ENCODE measurements at places on chromosomes 2 and 18.

DNA sequence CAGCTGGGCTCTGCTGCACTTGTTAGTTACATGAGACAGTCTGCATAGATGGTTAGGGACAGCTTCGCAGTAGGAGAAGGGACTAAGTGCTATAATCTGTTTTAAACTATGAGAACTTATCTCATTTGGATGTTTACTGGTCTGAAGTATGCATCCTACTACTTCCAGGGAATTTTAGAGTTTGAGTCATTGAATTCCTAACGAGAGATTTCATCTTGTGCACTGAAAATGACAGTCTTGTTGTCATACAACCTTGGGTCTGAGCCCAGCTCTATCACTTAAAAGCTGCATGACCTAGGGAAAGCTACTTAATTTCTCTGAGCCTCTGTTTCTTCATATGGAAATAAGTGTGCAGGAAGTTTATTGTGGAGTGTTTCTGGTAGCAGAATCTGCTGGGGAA lies 78.4 kb downstream of the TRIM43 start:
- peak; percentile 18 for DNase-seq

DNA sequence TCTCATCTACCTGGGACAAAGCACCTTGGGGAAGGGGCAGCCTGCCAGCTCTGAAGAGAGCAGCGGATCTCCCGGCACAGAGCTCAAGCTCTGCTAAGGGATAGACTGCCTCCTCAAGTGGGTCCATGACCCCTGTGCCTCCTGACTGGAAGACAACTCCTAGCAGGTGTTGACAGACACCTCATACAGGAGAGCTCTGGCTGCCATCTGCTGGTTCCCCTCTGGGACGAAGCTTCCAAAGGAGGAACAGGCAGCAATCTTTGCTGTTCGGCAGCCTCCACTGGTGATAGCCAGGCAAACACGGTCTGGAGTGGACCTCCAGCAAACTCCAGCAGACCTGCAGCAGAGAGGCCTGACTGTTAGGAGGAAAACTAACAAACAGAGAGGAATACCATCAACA lies 549.9 kb upstream of the LRATD1 start:
- DNase-seq = no peak

- peak; percentile 12 for DNase-seq
Measured at GRCh38 chr2:8487461-8487932, 194.4 kb upstream of the ID2 start.

DNA sequence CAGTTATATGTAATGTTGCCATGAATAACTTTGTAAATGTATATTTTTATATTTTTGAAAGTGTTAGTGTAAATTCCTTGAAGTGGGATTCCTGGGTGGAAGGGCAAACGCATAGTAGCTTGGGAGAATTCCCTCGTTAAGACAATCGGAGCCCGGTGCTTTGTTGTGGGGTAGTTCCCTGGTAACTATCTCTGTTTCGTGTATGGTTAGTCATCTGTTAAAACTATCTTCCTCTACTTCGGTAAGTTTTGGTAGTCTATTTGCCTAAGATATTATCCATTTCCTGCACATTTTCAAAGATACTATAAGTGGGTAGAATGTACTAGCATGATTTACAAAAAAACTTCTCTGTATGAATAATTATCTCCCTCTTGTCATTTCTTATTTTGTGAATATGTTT lies 113.8 kb upstream of the NRXN1 start:
- DNase-seq = no peak

DNA sequence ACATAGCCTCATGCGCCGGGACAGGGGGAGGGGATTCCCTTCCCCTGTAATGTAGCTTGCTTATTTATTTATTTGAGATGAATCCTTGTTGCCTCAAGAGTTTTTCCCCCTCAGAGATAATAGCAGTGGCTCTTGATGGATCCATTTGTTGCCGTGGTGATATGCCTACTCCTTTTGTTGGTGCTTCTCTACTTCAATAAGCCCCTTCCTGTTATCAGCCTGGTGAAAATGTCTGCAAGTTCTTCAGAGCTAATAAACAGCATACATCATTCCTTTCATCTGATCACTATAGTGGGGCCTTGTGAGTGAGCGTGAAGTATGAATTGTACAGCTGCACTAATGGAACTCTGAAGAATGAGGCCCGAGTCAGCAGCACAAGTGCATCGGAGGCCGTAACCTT lies 19.4 kb downstream of the FZD5 start:
- DNase-seq = no peak

- DNase-seq = no peak
Measured at GRCh38 chr2:161178756-161179155, 18.5 kb downstream of the TANK start.

DNA sequence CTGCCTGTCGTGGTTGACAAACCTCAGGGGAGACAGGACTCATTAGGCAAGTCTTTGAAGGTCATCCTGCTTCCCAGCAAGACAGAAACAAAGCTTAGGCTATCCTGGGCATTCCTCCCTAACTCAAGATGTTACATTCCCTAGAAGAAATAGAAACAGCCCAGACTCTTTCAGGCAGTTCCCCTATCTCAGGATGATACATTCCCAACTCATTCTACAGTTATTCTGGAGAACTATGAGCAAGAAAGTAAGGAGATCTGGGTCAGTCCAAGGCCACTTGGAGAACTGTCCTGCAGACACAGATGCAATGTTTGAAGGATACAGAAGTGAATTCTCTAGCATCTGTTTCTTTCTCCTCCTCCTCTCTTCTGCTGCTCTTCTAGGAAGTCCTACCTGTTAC lies 220.1 kb upstream of the NCKAP5 start:
- DNase-seq = no peak

DNA sequence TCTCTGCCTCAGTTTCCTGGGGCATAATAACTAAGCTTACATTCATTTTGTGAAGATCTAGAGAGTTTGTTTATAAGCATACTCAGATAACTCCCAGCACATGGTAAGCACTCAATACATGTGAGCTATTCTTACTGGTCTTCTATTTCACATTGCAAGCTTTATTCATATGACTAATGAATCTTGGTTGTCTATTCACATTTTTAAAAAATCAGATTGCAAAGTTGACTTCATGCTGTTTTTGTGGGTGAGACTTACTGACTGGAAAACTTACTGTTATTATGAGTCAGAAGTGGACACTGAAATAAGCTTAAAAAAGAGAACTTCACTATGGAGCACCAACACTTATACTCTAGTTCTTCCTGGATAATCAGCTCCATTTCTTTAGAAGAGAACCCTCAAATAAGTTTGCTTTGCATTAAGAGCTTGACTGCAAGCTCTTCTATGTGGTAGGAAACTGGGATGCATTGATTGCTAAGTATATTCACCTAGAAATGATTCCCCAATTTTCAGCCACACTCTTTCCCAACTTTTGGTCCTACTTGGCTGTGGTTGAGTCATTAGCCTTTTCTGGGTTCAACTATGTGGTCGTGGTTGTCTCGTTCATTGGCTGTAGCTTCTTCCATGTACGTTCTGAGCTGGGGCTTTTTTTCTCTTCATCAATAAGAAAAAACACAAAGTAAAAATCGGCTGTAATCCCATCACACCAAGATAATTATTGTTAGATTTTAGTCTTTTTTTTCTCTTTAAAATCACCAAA lies 29.5 kb upstream of the RBMS1 start:
- peak; percentile 85 for DNase-seq

GRCh38 chr2:203685081-203685621 lies 21.3 kb upstream of the CD28 start:
- DNase-seq = peak; percentile 99

DNA sequence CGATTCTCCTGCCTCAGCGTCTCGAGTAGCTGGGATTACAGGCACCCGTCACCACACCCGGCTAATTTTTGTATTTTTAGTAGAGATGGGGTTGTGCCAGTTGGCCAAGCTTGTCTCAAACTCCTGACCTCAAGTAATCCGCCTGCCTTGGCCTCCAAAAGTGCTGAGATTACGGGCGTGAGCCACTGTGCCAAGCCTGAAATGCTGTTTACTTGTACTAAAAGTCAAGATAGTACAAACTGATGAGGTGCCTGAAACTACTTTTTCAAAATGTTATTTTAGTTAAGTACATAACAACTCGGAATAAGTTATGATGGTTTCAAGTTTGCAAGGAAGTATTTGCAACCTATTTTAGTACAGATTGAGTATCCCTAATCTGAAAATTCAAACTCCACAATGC lies 85.7 kb downstream of the CEP192 start:
- DNase-seq = no peak
